Hepatocyte (in vitro differentiated cells): ENCODE measurements at places on chromosomes 12 and 14.

DNA sequence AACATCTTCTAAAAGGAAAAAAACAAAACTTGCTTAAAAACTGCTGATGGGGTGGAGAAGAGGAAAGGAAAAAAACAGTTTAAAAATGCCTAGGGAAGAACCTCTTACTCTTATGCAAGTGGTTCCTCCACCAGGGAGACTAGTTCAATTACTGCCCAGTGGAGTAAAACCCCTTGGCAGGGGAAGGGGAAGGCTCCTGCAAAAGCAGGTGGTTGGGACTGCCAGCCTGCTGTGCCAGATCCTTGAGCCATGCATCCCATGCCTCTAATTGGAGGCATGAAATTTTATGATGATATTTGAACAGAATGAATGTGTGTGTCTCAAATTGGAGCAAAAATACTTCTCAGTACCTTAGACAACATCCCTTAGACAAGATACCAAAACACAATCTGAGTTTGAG, 118.8 kb downstream of the FSCB start:
- no peak for DNase-seq

DNA sequence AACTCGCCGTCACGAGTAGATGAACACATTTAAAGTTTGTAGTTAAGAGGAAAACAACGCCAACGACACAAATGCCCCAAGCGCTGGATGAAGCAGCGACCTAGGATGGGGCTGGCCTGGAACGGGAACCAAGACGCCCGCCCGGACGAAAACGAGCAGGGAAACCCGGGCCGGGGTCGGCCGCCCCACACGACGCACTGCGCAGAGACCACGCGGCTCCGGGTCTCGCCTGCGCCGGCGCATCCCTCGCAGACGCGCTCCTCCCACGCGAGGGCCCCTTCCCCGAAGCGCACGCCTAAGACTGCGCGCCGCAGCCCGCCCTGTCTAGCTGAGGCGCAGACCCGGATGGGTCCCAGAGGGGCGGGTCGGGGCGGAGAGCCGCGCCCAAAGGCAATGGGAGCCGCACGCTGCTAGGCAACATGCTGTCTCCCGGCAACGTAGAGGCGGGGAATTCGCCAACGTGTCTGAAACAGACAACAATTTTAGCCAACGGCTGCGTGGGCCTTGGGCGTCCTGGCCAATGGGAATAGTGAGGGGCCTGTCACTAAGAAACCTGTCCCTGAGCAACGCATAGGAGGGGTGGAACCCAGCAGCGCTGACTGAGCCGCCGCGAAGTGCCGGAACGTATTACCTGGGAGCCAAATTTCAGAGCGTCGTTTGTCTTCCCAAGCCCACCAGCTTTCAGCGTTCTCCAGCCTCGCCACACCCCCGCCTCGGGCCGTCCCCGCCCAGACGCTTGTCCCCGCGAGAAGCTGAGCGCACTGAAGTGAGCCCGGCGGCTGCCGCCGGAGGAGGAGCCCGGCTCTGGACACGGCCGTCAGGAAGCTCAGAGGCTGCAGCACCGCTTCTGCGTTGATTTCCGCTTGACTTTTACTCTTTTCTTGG, 21.0 kb upstream of the CHFR start:
- peak; percentile 95 for DNase-seq

- no peak for DNase-seq
Observed at GRCh38 chr12:31568498-31568897, 22.4 kb downstream of the DENND5B start.

DNA sequence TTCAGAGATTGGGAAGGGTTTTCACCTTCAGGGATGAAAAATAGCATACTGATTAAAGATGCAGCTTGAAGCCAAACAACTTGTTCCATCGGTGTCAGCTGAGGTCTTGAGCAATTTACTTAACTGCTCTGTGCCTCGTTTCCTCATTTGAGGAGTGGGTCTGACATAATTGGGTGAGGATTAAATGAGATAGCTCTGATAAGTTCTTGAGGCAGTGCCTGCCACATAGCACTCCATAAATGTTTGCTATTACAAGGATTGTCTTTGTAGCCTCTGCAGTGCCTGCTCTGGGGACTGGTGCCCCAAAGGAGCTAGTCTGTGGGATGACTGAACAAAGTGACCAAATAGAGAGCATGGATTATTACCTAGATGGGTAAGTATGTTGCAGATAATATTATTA, 50.6 kb downstream of the ATP23 start:
- no peak for DNase-seq

DNA sequence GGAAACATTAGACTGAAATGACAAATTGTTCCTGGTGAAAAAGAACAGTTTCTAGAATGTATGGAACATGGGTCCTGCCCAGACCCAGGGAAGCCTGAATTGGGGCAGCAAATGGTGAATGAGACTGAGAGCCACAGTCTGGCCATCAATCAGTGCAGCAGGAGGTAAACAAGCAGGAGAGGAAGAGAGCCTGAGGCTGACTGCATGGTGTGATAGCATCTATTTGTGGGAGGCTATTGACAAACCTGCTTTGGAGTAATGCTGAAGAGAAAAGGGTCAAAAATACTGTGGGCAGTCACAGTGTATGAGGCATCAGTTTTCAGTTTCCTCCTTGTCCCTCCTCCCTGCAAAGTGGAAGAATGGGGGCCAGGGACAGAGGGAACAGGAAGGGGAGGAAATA, 136.8 kb downstream of the ANKS1B start:
- no peak for DNase-seq

- DNase-seq: no peak
Observed at GRCh38 chr12:132009336-132009859, 59.7 kb downstream of the EP400 start.

DNA sequence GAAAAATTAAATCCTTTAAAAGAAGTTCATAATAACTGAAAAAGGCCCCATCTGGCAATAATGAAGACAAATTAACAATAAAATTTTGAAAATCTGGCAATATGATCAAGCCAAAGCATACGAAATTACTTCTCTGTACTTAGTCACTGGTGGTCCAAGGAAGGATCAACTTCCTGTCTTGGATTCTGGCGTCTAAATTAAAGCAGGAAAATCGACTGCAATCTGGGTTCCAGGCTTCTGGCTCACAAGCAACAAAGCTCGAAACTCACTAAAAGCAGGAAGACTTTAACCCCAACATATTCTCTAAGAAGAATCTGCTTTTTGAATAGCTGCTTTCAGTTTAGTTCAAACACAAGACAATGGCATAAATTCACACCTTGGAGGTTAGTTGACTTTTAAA, 49.7 kb downstream of the LRIG3 start:
- DNase-seq: no peak

- no peak for DNase-seq
Observed at GRCh38 chr14:91135039-91135438, 21.2 kb downstream of the DGLUCY start.

DNA sequence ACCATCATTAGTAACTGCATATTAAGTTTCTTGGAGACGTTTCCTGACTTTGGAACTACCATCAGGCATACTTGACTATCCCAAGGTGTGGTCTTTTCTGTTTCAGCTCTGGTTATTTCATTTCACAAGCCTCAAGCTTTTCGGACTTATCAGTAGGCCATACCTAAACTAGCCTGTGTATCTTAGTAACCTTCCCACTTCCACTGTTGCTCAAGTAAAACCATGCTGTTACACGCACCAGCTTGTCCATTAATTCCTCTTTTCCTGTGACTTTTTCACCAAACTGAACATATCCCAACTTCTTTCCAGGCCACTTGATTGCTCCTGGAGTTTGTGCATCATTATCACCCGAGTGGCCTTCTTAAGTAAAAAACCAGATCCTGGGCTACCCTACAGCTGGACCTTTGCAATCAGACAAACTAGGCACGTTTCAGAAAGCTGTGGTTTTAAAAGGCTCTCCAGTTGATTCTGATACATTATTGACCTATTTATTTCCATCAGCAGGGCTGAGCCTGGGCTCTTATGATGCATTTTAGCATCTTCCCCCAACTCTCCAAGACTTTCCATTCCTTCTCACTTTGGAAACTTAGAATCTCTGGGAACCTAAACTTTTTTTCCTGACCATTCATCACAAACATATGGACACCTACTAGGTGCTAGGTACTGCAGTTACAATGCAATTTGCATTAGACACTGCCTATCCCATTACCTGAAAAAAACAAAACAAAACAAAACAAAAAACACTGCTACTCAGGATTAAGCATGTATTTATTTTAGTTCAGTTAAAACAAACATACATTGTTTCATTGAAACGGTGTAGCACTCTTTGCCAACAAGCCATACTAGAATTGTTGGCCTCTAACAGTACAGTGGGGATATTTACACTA, 14.9 kb downstream of the SLC38A2 start:
- DNase-seq: no peak

GRCh38 chr12:80472911-80473500, 29.0 kb downstream of the PTPRQ start:
- peak; percentile 63 for DNase-seq

DNA sequence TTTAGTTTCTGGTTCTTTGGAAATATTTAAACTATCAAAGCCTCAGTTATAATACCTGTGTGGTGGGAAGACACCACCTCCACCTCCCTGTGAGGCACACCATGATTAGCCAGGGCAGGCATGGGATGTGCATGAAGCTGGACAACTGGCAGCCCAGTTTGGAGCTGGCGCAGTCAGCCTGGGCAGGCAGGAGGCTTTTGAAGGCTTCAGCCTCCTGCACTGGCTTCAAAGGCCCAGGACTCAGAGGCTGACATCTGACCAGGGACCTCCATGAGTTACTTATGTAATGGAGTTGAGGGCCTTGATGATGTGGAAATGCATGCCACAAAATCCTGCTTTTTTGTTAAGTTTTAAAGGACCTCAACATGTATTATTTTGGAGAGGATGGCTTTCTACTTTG, 30.3 kb downstream of the C14orf132 start:
- DNase-seq: no peak

DNA sequence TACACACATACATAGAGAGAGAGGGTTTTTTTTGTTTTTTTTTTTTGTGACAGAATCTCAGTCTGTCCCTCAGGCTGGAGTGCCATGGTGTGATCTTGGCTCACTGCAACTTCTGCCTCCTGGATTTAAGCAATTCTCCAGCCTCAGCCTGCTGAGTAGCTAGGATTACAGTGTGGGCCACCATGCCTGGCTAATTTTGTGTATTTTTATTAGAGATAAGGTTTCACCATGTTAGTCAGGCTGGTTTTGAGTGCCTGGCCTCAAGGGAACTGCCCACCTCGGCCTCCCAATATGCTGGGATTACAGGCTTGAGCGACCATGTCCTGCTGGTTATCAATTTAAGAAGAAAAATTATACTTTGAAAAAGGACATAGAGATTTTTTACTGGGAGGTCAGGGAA, 710.6 kb downstream of the SLC6A15 start:
- no peak for DNase-seq

- DNase-seq: no peak
Observed at GRCh38 chr14:68554231-68554630, 238.6 kb downstream of the ZFP36L1 start.

GRCh38 chr12:113911971-113912759, 54.0 kb downstream of the RBM19 start:
- no peak for DNase-seq

DNA sequence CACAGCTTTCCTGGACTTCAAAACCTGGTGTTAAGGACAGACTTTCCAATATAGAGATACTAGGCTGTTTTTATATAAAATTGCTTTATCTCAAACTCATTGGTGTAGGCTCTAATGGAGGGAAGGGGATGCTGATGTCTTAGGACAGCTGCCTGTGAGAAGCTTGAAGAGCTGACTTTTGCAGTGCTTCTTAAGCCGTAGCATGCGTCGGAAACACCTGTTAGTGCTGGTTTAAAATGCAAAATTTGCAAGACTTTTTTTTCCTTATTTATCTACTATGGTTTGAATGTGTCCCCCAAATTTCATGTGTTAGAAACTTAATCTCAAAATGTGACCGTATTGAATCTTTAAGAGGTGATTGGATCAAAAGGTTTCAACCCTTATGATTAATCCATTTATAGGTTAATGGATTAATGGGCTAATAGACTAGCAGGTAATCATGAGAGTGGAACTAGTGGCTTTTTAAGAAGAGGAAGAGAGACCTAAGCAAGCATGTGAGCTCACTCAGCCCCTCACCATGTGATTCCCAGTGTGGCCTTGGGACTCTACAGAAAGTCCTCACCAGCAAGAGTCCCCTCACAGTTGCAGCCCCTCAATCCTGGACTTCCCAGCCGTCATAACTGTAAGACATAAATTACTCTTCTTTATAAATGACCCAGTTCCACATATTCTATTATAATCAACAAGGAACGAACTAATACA, 60.9 kb upstream of the FUT8 start:
- DNase-seq: no peak

GRCh38 chr12:77968571-77968970, 137.9 kb downstream of the NAV3 start:
- no peak for DNase-seq

GRCh38 chr12:42474391-42474790, 115.2 kb downstream of the PRICKLE1 start:
- no peak for DNase-seq

- DNase-seq: no peak
Observed at GRCh38 chr14:29310210-29310609, 543.6 kb downstream of the FOXG1 start.

- DNase-seq: no peak
Observed at GRCh38 chr14:100165376-100165775, 5.9 kb upstream of the DEGS2 start.

GRCh38 chr12:19771858-19772257, 332.6 kb downstream of the AEBP2 start:
- no peak for DNase-seq

DNA sequence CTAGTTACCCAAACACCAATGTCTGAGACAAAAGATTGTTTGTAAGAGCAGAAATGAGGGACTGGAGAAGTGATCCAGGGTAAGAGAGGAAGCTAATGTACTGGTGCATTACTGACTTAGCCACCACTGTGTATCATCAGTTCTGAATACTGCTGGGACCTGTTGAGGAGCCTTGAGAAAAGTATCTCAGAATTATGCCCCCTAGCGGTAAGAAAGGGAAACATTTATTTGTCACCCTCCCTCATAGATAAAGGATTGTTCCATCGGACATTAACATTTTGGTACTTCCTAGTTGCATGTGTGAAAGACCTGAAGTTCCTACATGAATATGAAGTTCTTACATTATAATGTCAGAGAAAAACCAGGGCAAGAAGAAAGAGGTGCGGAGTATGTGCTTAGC, 612.5 kb downstream of the FSCB start:
- DNase-seq: no peak

GRCh38 chr14:41860586-41860985, 253.9 kb downstream of the LRFN5 start:
- no peak for DNase-seq
